Fibroblast of skin of back (primary cell): ENCODE measurements at places on chromosomes 4 and X.

GRCh38 chr4:138338840-138339239, 96.7 kb upstream of the SLC7A11 start:
- no peak for DNase-seq

DNA sequence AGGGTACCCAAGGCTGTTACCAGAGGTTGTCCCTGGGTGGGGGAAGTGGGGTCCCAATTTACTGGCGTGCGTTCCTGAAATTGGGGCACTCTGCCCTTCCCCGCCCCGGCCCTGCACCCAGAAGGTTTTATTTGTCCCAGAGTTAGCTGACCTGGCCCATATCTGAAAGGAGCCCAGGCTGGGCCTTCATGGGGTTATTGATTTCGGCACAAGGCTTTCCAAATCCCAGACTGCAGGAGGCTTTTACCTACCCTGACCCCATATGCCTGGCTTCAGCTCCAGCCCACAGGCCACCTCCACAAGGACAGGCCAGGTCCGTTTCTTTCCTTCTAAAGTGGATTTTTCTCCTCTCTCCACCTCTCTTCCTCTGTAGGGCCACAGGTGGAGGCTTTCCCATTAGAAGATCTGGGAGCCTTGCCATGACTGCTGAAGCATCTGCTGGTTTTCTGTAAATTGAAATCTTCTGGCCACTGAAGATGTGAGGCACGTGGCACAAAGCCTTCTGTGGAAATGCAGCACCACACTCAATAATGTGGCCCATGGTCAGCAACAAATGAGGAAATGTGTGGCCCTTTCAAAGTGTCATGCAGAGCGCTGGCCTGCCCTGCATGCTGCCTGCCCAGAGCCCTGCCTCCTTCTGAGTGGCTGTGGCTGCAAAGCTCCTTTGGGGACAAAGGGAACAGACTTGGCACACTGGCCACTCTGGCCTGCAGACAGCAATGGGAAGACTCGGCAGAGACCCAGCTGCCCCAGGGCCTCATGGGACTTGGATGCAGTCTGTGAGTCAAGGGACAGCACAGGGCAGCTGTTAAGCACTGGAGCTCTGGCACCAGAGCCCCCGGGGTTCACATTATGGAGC, 43.1 kb upstream of the MTM1 start:
- DNase-seq = no peak

DNA sequence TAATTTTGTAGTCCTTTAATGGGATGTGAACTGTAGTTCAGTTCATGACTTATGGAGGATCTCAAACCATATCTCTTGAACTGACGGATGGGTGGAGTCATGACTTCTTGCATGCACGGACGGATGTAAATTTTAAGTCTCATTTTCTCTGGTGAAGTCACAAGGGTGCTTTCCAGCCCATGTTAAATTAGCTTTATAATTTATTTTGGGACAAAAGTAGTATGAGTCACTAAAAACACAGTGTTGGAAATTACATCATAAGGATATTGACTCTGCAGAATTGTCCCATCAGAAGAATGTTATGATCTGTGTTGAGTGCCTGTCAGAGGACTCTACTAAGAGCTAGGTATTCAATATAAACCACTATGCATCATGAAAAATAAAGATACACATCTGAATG, 6.8 kb upstream of the PAGE5 start:
- no peak for DNase-seq

GRCh38 chr4:51842167-51842553, 793 bp upstream of the DCUN1D4 start:
- DNase-seq = no peak

GRCh38 chr4:175871774-175872405, 59.8 kb upstream of the GPM6A start:
- DNase-seq = peak; percentile 31

DNA sequence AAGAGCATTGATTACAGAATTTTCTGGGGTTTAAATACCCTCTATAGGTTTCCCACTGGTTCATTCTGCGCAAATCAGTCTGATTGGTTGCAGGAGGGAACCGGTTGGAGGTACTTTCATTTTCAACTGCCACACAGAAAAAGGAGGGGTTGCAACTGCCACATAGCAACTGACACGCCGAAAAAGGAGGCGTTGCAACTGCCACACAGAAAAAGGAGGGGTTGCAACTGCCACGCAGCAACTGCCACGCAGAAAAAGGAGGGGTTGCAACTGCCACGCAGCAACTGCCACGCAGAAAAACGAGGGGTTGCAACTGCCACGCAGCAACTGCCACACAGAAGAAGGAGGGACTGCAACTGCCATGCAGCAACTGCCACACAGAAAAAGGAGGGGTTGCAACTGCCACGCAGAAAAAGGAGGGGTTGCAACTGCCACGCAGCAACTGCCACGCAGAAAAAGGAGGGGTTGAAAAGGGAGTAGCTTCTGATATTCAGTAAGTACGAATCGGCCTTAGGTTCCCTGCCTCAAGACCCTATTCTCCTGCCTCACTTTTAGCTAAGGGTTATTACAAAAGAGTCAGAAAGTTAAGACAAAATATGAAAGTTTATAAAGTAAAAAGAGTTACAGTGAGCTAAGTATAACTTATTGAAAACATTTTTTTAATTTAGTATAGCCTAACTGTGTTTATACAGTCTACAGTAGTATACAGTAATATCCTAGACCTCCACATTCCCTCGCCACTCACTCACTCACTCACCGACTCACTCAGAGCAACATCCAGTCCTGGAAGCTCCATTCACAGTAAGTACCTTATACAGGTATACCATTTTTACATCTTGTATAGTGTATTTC, 431.8 kb downstream of the KCTD8 start:
- DNase-seq = no peak

- DNase-seq = peak; percentile 46
These were observed 11.1 kb downstream of the SLC25A43 start for GRCh38 chrX:119410027-119410819.

DNA sequence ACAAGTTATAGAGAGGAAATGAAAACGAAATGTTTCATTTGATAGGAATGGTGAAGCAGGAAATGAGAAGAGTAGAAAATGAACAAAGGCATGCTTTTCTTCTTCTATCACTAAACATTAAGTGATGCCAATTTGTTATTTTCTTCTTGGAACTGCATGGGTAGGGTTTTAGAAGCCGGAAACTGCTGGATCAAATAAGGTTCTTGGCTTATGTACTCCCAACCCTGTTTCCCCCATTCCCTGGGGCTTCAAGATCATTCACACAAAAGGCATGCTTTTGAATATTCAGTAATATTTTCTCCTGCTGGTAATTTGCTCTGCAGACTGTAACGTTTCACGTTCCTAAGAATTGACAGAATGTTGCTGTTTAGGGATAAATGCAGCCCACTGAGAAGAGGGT, 224.1 kb downstream of the NLGN4X start:
- DNase-seq = peak; percentile 1

DNA sequence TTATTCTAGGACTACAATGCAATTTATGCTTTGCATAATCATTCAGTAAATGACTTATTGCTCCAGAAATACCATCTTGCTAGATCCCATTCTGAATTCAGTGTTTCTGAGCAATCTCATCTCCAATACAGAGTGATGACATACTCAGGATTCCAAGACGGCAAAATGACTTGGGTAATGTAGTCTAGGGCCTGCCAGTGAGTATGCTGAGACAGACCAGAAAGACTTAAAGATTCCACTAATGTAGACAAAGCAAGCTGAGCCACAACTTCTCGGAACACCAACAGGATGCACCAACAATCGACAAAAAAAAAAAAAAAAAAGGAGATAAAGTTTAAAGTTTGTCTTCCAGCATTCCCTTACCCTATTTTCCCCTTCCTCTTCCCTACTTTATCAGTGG, 919 bp upstream of the SEC24B start:
- DNase-seq = peak; percentile 79

GRCh38 chrX:7088968-7089615, 58.4 kb upstream of the STS start:
- DNase-seq = no peak

- DNase-seq = no peak
These were observed 66.4 kb upstream of the OR13H1 start for GRCh38 chrX:131477498-131477897.

- no peak for DNase-seq
These were observed 123.6 kb downstream of the MGST2 start for GRCh38 chr4:139789096-139789654.
